Fibroblast of upper back skin (primary cell): ENCODE measurements at places on chromosomes 2 and 18.

DNA sequence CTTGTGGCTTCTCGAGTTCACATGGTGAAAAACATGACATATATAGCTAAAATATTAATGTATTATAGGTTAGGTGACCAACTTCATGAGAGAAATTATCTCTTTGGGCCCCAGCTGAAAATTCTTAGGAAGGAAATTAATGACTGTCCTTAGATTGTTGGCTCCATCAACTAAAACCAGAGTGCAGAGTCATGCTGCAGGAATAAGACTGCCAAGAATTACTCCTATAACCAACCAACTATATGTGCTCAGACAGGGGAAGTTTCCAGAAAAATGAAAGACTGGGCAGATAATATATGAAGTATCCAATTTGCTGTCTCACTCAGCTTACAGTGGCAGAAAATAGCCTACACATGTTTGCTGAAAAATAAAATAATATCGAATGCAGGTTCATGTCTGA lies 71.0 kb upstream of the TMEFF2 start:
- DNase-seq = peak; percentile 62

- DNase-seq = peak; percentile 84
Measured at GRCh38 chr2:75238670-75239330, 39.5 kb upstream of the TACR1 start.

DNA sequence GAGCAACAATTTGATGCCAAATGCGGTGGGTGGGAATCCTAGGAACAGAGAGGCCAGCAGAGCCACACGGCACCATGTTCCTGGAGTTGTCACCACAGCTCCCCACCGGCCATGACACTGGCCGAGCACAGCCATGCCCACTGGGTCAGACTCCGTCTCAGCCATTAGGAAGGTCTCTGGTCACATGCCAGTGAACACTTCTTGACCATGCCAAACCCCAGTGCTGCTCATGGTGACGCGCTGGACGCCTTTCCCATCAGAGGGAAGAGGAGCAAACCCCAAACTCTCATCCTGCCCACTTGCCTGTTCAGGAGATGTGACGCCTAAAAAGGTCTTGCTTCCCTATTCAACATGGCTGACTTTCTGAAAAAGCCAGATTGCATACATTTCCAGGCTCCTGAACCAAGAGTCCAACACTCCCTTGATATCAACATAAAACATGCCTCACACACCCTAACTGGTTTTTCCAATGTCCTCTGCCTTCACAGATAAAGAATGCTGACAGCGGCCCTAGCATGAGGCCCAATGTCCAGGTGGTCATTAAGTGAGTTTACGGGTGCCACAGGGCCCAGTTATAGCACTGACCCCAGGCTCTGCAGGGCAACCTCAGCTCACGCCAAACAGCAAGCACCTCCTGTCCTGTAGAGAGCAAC lies 31.9 kb downstream of the TFCP2L1 start:
- DNase-seq = no peak

DNA sequence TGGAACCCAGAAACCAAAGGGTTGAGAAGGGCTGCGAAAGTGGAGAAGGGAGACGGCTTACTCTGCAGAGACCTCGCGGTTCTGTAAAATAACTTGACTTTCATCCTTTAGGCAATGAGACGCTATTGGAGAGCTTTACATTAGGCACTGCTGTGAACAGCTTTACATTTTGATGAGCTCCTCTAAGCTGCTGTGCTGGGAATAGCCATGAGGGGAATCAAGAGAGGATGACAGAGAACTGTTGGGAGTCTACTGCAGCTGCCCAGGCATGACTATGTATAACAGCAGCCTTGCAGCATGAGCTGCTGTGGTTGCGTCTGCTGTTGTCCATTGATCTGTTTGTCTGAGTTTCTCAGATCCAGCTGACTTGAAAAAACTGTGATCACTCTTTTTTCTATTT lies 310.8 kb upstream of the MAP2 start:
- DNase-seq = no peak

DNA sequence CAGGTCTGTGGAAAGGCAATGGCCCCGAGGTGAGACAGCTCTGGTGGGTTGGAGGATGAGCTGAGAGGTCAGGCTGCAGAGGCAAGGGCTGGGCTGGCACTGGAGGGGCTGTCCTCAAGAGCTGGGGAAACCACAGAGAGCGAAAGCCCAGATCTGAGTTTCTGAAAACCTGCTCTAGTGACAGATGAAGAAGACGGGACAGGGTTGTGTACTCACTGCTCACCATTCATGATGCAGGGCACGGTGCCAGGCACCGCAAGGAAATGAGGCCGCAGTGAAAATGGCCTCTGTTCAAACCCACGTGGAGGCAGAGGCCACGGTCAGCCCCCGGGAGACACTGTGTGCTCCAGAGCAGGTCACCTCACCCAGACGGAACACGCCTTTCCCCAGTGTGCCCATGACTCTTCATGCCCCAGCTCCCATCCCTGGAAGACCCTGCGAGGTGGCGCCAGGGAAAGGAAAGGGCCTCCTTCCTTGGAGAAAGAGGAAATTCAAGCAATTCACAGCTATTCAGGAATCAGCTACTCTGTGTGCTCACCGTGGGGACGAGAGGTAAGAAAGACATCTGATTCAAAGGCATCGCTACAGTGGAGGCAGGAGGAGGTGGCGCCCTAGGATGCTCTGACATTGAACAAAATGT lies 24.3 kb upstream of the ID2 start:
- no peak for DNase-seq

DNA sequence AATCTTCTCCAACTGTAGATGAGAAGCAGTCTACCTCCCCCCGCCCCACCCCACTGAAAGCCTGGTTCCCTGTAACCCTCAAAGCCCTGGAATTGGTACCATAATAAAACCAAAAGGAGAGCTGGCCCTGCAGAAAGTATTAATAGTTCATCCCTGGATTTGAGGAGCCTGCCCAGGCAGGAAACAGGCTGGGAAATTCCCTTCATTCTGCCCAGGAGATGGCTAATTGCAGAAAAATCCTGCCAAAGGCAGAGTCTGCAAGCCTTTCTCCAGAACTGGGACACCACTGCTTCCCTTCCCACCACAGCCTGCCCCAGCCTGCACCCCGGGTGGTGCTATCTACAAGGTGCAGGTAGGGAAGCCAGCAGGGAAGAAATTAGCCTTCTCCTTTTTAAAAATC lies 16.3 kb downstream of the GKN2 start:
- DNase-seq = peak; percentile 62

- peak; percentile 32 for DNase-seq
Measured at GRCh38 chr18:63970809-63971205, 926 bp downstream of the SERPINB8 start.

GRCh38 chr2:105580870-105581554 lies 163.7 kb upstream of the NCK2 start:
- DNase-seq = no peak

- DNase-seq = no peak
Measured at GRCh38 chr2:163984986-163985385, 249.2 kb upstream of the FIGN start.

- peak; percentile 88 for DNase-seq
Measured at GRCh38 chr2:234289834-234290590, 206.9 kb downstream of the ARL4C start.

DNA sequence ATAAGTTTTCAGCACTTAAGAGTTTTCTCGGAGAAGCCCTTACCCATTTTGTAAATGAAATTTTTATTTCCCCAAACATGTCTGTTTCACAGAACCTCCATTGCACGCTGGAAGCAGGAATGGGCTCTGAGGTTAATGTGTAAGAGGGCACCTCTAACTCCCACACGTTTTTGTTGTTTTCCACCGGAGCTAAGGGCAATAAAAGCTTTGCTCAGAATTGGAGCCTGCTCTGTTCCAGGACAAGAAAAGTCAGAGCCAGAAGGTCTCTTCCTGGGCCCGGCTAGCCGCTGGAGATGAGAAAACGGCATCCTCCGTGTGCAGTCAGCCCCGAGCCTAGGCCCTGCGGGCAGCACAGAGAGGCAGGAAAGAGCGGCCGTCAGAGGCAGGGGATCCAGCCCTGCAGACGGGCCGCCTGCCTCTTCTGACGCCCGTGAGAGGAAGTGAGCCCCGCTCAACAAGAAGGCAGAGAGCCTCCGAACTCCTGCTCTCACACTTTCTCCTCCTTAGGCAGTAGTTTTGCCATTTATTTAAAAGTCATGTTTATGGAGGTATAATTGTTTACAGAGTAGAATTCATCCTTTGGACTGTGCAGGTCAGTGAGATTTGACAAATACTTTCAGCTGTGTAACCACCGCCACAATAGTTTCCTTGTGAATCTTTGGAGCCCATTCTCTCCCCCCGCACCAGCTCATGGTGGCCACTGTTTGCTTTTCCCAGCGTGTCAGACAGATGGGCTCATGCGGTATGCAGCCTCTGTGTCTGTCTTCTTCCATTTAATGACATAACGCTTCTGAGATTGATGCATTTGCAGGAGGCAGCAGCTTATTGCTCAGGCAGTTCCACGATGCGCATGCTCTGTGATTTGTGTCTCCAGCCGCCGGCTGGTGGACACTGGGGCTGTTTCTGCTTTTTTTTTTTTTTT lies 117.3 kb downstream of the GALR1 start:
- peak; percentile 51 for DNase-seq

GRCh38 chr2:157592374-157592773 lies 36.3 kb downstream of the ACVR1C start:
- no peak for DNase-seq

- no peak for DNase-seq
Measured at GRCh38 chr18:38318416-38318815, 752.8 kb upstream of the CELF4 start.

GRCh38 chr2:2648094-2648493 lies 317.0 kb upstream of the MYT1L start:
- DNase-seq = no peak

DNA sequence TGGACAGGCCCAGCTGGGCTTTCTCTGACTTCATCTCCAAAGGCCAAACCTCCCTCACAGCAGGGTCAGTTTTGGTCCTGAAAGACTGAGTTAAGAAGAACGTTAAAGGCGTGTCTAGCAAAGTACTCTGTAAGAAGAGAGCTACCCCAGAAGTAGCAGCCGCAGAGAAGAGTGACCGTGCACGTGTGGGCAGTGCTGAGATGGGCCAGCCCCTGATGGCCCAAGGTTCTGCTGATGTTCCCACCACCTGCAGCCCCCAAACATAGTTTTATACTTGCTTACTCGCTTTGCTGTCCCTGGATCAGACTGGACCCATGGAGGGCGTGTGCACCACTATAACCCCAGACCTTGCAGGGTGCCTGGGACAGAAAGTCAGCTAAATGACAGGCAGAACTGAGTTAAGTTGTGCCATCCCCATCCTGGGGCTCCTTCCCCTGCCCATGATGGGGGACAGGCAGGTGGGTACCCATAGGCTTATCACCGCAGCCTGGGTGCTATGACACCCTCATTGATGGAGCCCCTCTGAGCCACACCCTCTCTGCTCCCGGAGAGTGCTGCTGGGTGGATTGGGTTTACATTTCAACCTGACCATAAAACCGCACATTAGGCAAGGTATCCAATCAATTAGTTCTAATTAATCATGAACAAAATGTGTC lies 367.3 kb upstream of the HS6ST1 start:
- no peak for DNase-seq

DNA sequence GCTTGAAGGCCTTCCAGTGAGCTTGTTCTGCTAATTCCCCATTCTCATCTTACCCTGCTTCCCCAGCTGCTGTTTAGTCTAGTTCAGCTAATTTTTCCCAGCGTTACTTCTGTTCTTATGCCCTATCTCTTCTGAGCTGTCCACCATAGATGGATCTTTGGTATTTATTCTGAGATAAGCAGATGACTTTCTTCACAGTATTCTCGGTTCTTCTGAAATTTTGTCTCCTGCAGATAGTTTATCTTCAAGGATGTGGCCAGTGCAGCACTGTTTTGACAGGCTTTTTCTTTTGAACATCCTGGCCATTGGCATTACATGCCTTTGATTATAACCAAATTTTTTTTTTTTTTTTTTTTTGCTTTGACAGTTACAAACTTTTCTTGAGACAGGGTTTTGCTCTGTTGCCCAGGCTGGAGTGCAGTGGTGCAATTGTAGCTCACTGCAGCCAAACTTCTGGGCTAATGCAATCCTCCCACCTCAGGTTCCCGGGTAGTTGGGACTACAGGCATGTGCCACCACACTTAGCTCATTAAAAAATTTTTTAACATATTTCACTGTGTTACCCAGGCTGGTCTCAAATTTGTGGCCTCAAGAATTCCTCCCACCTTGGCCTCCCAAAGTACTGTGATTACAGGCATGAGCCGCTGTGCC lies 134.2 kb downstream of the WDSUB1 start:
- no peak for DNase-seq

GRCh38 chr2:20632446-20632990 lies 18.4 kb downstream of the HS1BP3 start:
- no peak for DNase-seq

DNA sequence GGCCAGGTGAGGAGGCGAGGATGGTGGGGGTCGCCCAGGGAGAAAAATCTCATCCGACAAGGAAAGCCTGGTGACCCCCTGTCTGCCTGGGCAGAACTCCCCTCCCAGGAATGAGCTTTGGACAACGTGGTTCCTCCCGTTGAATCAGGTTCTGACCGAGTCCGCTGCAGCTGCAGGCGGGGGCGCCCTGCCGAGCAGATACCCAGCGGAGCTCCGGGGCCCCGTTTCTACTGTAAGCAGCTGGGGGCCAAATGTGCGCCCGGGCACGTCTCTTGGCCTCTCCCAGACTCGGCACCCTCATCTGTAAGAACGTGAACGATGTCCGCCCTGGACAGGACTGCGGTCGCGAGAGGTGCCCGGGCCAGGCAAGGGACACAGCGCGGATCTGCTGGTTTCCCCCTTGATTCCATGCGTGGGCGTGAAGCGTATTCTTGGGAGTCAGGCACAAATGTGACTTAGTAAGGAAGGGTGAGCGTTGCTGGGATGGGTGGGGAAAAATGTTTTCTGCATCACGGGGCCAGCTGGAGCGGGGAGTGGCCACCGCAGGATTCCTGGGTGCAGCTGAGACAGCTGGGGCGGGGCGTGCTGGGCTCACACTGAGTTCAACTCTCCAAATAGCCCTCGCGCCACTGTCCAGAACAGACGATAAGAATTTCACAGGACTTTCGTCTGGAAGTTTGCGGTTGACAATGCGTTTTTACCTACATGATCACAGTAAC lies 20.2 kb upstream of the TUBB6 start:
- peak; percentile 84 for DNase-seq

- DNase-seq = no peak
Measured at GRCh38 chr2:102130647-102130991, 11.9 kb upstream of the IL1R1 start.
